Ovary (tissue), 10 donors: ENCODE measurements at places on chromosomes 6 and 20. TPM values are rescaled to one million over a fixed set of nuclear protein-coding genes. Genes with fewer than 3 reads are reported as not detected.

GRCh38 chr20:63351811-63352591 is 9.1 kb downstream of the CHRNA4 start:
- H3K36me3 ChIP-seq = no peaks in the 10 kb centered on the region
- no peaks in the 10 kb centered on the region for H3K4me1 ChIP-seq
- no peak for DNase-seq
- no peak overlapping the region for H3K27ac ChIP-seq
- no peaks in the 10 kb centered on the region for H3K27me3 ChIP-seq

The FABP7 gene
- total RNA-seq = not detected

- no peak overlapping the region for H3K27ac ChIP-seq
- no peaks in the 10 kb centered on the region for H3K4me1 ChIP-seq
- H3K4me3 ChIP-seq = no peak overlapping the region
- no peaks in the 10 kb centered on the region for H3K27me3 ChIP-seq
- no peaks in the 10 kb centered on the region for H3K36me3 ChIP-seq
- no peak for DNase-seq
These were observed 75.0 kb downstream of the IRF4 start for GRCh38 chr6:466564-466963.

DNA sequence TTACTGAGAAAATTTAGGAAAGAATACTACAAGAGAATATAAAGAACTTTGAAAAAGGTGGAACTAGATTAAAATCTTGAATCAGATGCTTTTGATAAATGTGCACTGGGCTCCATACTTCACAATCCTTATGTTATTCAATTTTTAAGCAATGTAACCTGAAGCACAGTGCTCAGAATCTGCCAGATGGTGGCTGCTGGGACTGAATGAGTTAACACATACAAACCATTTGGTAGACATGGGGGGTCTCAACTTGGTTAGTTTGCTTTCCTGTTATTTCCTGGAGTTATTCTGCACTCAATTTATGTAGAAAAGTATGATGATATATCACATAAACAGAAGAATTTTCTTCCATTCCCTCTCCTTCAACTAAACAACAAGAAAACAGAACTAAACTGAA is 326.5 kb downstream of the RNGTT start:
- no peak for DNase-seq
- no peak overlapping the region for H3K4me3 ChIP-seq
- no peaks in the 10 kb centered on the region for H3K27me3 ChIP-seq
- H3K27ac ChIP-seq = no peak overlapping the region

- DNase-seq = no peak
- H3K27ac ChIP-seq = no peak overlapping the region
- no peaks in the 10 kb centered on the region for H3K4me1 ChIP-seq
- no peaks in the 10 kb centered on the region for H3K27me3 ChIP-seq
- no peaks in the 10 kb centered on the region for H3K36me3 ChIP-seq
These were observed 155.3 kb downstream of the PRKN start for GRCh38 chr6:162572240-162572639.

DNA sequence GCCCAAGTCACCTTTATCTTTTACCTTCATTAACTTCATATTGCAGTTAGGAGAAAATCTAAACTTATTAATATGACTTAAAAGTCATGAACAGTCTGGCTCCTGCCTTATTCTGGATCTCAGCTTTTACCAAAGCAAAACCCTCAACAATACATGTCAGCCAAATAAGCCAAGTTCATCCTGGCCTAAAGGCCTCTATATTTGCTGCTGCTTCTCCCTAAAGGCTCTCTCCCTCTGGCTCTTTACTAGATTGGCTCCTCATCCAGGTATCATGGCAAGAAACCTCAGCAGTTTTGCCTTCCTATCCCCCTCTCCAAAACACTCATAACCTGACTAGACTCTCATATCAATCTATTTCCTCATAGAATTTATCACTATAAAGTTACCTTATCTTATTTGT is 11.1 kb downstream of the LMBRD1 start:
- H3K4me1 ChIP-seq = peaks cover 4% of the 10 kb centered on the region
- H3K36me3 ChIP-seq = no peaks in the 10 kb centered on the region
- DNase-seq = no peak
- H3K27me3 ChIP-seq = no peaks in the 10 kb centered on the region
- H3K4me3 ChIP-seq = no peak overlapping the region

DNA sequence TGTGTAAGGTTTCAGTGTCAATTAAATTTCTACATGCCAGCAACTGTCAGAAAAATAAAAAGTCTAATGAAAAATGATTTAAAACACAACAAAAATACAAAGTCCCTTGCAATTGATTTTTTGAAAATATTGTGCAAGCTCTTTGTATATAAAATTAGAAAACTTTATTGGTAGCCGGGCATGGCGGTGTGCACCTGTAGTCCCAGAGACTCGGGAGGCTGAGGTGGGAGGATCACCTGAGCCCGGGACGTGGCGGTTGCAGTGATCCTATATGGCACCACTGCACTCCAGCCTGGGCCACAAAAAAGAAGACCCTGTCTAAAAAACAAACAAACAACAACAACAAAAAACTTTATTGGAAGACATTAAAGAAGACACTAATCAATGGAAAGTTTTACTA is 6.0 kb upstream of the OVOL2 start:
- no peak for DNase-seq
- H3K4me3 ChIP-seq = no peak overlapping the region
- H3K4me1 ChIP-seq = peaks cover 3% of the 10 kb centered on the region
- H3K27ac ChIP-seq = no peak overlapping the region
- H3K27me3 ChIP-seq = no peaks in the 10 kb centered on the region

DNA sequence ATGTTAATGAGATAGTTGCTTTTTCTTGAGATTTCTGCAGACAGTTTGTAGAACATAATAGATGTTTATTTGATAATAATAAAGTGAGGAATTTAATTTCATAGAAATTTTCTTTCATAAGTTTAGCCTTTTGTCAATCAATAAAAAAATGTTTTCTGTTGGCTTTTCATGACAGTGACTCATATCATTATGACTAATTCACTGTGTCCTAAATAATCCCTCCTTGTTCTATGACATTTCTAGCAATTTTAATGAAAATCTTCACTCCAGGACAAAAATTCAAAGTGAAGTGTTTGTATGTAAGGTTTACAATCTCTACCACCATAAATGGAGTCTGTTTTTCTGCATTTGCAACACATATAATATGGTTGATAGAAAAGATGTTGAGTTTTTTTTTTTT is 109.9 kb downstream of the UTRN start:
- no peak overlapping the region for H3K4me3 ChIP-seq
- H3K27ac ChIP-seq = no peak overlapping the region
- H3K27me3 ChIP-seq = no peaks in the 10 kb centered on the region
- H3K36me3 ChIP-seq = no peaks in the 10 kb centered on the region

The OPRM1 gene
- not detected for total RNA-seq
